Epithelial cell of esophagus (primary cell): ENCODE measurements at places on chromosomes 1 and 21.

GRCh38 chr1:220573836-220574235 lies 45.9 kb downstream of the MARK1 start:
- no peak for DNase-seq

DNA sequence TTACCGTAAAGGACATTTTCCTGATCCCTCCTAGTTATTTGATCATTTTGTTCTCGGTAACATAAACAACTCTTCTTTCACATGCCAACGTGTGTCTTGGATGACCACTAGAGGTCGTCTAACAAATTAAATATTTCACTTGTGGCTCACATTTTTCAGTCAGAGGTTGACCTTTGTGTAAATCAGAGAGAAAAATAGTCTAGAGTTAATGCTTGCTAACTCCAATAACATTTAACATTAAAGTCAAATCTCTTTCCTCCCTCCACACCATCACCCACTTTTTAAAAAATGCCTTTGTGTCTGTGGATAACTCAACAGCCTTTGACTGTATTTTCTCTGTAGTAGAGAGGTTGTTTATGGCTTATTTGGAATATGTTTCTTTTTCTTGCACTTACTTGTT lies 220.5 kb upstream of the B3GALT2 start:
- peak; percentile 55 for DNase-seq

- no peak for DNase-seq
Measured at GRCh38 chr21:44286716-44287632, 1.3 kb downstream of the AIRE start.

DNA sequence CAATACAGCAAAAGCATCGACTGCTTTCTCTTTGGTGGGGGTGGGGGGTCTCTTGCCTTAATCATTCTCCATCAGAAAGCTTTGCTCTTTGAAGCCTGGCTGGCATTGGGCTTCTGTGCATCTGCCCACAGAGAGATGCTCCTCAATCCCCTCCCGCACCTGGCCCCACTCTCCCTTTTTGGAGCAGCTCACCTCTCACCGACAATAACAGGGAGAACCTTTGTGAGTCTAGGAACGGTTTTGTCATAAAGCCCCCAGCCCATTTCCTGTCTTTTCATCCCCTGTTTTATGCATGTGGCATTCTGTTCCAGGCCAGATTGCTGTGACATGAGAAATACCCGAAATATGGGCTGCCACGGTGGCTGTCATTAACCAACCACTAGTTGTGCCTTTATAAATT lies 469.0 kb upstream of the VAMP3 start:
- DNase-seq: no peak

DNA sequence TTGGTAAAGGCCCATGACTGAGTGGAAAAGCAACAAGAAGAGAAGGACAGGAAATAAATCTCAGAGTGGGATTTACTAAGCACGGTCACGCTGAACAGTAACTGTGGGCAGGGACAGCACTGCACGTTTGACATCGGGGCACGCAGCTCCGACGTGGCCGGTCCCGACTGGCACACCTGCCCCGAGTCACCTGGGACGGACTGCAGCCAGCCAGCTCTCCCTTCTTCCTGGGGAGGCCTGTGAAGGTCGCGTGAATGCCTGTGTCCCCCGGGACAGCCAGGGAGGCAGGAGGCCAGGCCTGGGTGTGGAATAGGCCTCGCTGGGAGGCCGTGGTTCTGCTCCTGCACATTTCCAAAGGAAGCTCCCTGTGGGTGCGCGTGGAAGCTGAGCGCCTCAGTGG lies 140.2 kb downstream of the PRDM16 start:
- DNase-seq: no peak

DNA sequence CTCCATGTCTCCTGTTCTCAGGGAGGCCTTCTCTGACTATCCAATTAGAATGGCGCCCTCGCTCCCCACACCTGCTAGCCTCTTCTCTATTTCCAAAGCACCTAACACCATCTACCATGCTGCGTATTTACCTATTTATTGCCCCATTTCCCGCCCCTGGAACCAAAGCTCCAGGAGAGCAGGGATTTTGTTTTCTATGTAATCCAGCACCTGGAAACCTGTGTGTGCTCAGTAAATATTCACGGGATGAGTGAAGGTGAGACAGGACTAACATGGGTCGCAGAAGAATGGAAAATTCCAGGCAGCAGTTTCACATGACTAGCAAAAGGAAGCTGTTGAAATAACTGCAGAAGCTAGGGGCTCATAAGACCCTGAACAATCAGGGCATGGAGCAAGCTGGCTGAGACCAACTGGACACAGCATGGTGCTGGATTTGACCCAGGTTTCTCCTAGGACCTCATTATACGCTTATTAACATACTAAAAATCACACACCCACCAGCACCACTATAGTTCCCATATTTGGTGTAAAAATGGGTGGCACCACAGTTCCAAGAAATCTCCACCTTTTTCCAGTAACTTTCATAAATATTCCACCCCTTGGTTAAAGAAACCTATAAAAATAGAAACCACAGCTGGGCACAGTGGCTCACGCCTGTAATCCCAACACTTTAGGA lies 15.1 kb upstream of the TENT5B start:
- no peak for DNase-seq

GRCh38 chr21:33811167-33812010 lies 104.2 kb downstream of the ATP5PO start:
- DNase-seq: no peak

- no peak for DNase-seq
Measured at GRCh38 chr1:154755858-154756730, 114.0 kb downstream of the KCNN3 start.

GRCh38 chr21:46388206-46388880 lies 64.4 kb downstream of the PCNT start:
- DNase-seq: peak; percentile 6

DNA sequence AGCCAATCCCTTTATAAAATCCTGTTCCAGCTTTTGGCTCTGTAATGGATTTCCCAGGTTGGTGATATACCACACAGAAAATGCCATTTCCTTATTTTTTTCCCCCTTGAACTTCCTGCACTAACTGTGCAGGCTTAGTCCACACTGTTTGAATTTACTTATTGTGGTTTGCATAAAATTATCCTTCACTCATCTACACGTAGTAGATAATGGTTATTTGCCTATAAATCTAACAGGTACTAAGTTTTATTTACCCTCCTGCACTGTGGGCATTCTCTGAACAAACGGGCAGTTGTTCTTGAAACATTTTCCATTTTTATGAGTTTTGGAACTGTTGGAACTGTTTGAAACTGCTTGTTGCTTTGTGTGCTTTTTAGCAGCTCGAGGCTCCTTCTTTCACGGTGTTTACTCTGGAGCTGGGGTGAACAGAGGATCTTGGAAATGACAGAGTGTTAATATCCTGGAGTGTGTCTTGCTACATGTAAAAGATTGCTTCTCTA lies 23.0 kb upstream of the KIFAP3 start:
- DNase-seq: no peak

GRCh38 chr21:39315603-39316445 lies 2.4 kb upstream of the BRWD1 start:
- DNase-seq: peak; percentile 71

GRCh38 chr1:243416495-243416894 lies 160.7 kb downstream of the SDCCAG8 start:
- no peak for DNase-seq

DNA sequence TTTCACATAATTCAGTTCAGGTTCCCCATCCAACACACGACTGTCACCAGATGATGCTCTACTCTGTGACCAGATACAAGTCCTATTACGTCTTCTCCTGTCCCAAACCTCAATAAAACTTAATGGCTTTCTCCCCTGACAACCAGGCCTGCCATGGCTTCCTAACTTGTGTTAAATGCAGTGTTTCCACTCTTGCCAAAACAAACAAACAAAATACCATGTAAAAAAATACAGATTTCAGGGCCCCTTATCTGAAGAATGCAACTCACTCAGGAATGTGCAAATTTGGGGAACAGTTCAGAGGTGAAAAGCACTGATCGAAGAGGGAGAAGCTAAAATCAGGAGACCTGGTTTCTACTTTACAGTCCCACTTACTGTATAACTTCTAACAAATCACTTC lies 863 bp upstream of the NUF2 start:
- DNase-seq: no peak

DNA sequence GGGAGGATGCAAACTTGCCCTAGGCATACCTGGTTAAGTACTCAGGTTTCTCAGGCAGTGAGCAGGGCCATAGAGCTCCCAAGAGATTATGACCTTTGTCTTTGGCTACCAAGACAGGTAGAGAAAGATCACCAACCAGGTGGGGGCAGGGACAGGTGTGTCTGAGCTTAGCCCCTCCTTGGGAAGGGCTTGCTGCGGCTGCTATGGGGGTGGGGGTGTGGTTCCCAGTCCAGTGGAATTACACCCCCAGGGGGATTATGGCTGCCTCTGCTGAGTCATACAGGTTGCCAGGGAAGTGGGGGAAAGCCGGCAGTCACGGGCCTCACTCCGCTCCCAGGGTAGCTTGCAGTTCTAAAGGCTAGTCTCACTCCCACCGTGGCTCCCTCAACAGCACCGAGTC lies 65.2 kb upstream of the FAM163A start:
- no peak for DNase-seq

- no peak for DNase-seq
Measured at GRCh38 chr1:55194851-55195250, 20.3 kb downstream of the USP24 start.

GRCh38 chr1:231625975-231626534 lies 535 bp upstream of the DISC1 start:
- no peak for DNase-seq

GRCh38 chr1:206606867-206607266 lies 5.4 kb downstream of the EIF2D start:
- peak; percentile 65 for DNase-seq

DNA sequence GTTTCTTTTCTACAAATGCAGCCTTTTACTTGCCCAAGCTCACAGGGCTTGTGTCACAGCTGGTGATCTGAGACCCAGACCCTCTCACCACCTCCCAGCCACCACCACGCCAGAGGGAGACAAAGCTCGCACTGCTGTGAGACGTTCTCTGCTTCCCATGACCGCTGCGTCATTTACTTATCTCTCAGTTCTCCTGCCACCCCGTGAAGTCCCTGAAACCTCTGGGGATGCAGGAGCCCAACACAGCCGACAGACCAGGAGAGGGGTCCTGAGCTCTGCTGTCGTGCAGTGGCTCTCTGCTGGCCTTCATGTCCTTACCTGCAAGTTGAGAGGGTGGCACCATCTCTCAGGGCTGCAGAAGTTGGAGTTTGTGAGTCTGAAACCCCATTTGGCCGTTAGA lies 77.7 kb downstream of the SLC16A1 start:
- DNase-seq: no peak

- DNase-seq: no peak
Measured at GRCh38 chr1:225152061-225152460, 222.6 kb downstream of the DNAH14 start.

GRCh38 chr1:234307726-234308125 lies 65.5 kb upstream of the COA6 start:
- DNase-seq: no peak
